Keratinocyte (primary cell): ENCODE measurements at places on chromosomes 3 and 15.

- no peak for DNase-seq
These were observed 7.7 kb downstream of the IGDCC4 start for GRCh38 chr15:65414841-65415621.

GRCh38 chr3:194812176-194812575, 126.5 kb downstream of the FAM43A start:
- no peak for DNase-seq

DNA sequence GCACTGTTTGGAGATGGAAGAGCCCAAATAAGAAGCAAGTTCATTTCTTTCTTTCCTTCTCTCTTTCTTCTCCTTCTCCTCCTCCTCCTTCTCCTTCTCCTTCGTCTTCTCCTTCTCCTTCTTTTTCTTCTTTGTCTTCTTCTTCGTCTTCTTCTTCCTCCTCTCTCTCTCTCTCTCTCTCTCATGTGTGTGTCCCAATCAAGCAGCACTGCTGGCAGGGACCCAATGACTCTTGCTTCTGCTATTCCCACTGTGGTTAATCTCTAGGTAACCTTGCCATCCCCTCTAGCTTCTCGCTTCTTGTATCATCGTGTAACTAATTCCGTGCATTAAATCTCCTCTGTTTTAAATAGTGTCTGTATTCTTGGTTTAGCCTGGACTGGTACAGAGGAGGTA, 26.1 kb upstream of the ZNF280D start:
- peak; percentile 45 for DNase-seq

- no peak for DNase-seq
These were observed 141.7 kb downstream of the ITPR1 start for GRCh38 chr3:4634894-4635293.

DNA sequence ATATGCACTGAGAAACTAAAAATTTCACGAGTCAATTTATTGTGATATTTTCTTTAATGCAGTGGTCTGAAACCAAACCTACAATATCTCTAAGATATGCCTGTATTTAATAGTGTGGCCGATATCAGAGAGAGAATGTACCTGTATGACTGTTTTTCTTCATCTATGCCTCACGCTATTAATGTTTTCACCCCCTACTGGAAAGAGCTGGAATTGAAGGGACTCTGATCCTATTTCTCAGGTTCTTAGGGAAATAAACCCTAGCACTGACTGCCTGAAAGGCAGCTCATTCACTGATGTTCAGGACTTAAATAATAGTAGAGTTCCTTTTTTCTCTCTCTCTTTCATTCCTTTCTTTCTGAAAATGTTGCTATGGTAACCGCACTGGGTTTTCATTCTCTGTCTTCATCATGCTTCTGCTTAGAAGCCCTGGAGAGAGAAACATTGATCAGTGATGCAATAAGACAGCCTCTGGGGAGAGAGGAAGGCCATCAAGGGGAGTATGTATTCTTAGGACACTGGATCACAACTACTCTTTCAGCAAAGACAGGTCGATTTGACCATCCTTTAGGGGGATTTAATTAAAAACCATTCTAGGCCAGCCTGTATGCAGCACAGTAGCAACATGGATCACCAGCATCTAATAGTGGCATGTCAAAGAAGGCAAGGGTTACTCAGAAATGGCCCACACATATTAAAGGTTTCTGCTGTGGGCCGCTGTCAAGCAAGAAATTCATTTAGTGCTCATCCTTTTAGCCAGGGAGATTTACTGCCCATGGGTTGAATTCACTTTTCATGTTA, 1135.7 kb downstream of the IGSF11 start:
- no peak for DNase-seq

GRCh38 chr15:99614749-99615288, 49.0 kb downstream of the MEF2A start:
- DNase-seq: no peak

DNA sequence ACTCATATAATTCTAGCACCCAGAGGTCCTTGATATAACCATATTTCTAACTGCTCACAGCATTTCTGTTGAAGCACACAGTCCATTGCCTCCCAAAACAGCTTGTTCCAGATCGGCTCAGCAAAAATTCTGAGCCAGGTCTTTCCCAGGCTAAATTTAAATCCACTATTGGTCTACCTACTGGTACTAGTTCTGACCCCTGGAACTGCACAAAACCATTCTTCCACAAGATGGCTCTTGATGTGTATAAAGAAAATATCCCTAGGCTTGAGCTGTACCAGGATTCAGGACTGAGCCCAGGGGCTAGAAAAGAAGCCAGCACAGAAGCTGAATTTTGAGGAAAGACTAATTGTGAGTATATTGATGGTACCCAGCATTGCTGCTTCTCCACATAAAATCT, 75.4 kb upstream of the ABHD17C start:
- DNase-seq: no peak

DNA sequence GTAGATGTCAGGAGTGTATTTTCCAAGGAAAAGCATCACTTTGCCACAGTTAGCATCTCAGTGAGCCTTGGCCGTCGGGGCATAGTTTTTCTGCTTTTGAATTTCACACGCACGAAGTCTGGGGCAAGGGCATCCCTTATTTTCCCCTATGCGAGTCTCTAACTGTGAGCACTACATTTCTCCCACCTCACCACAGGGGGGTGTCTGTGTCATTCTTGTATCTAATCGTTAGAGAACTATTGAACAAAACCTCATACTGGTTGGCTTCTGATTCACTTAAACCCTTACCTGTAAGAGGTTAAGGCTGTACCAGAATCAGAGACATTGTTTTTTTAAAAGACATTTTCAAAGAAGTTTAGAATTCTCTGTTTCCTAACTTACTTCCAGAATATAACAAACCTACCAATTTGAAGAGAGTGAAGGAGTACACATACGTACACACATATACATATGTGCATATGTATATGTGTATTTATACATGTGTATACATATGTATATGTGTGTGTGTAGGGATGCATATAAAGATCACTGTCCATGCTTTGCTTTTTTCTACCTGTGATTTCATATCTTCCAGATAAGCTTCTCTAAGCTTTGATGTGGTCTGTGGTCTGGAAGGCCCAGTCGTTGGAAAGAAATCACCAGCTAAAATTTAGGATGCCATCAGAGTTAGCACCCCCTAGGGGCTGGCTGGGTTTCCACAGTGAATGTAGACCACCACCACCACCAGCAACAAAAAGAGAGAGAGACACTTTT, 49.4 kb downstream of the MYZAP start:
- DNase-seq: no peak

DNA sequence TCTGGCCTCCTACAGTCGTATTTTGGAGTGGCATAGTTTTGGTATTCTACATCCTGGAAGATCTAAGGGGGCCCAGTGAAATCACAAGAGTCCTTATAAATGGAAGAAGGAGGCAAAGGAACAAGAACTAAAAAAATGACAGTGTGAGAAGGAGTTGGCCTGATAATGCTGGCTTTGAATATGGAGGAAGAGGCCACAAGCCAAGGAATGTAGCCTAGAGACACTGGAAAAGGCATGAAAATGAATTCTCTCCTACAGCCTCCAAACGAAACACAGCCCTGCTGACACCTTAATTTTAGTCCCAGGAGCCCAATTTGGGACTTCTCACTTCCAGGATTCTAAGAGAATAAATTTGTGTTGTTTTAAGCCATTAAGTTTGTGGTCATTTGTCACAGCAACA, 54.6 kb upstream of the LIPC start:
- no peak for DNase-seq

DNA sequence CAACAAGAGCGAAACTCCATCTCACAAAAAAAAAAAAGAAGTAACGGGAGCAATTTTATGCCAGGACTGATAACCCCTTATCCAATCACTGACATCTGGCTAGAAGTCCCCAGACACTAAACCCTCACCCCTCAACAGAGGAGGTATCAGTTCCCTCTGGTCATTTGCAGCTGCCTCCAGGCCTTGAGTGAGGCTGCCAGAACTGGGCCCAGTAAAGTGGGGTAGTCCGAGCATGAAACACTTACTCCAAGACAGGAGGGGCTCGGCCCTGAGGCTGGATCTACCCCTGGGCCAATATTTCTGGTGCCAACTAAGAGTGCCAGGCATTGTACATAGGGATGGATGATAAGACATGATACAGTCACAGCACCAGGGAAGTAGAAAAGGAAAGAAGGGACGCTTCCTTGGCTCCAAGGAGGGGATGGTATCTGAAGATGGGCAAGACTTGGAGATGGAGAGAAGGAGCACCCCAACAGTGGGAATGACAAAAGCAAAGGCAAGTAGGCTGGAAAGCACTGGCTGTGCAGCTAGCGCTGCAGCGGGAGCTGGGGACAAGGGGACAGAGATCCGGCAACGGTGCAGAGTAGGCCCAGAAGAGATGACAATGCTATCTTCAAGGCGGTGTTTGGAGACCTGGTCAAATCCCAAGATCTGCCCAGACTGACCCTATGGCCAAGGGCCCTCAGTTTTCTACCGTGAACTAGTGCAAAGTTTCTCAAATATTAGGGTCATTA, 2.2 kb downstream of the XXYLT1 start:
- DNase-seq: no peak

GRCh38 chr3:150897592-150897991, 7.6 kb downstream of the MINDY4B start:
- no peak for DNase-seq

- DNase-seq: no peak
These were observed 7.5 kb upstream of the OPA1 start for GRCh38 chr3:193585530-193585929.

- DNase-seq: no peak
These were observed 78.3 kb upstream of the CDIN1 start for GRCh38 chr15:36501063-36501678.

DNA sequence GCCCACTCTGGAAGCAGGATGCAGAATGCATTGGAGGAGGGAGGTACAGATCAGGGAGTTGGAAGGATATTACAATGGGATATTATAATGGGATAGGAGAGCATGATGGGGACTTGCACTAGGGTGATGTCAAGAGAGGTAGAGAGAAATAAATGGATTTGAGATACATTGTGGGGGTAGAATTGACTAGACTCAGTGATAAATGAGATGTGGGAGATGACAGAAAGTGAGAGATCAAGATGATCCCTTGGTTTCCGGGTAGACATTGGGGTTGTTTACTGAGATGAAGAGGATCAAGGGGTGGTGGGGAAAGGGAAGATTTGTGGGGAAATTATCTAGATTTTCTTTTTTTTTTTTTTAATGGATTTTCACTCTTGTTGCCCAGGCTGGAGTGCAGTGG, 42.7 kb downstream of the BFSP2 start:
- no peak for DNase-seq

DNA sequence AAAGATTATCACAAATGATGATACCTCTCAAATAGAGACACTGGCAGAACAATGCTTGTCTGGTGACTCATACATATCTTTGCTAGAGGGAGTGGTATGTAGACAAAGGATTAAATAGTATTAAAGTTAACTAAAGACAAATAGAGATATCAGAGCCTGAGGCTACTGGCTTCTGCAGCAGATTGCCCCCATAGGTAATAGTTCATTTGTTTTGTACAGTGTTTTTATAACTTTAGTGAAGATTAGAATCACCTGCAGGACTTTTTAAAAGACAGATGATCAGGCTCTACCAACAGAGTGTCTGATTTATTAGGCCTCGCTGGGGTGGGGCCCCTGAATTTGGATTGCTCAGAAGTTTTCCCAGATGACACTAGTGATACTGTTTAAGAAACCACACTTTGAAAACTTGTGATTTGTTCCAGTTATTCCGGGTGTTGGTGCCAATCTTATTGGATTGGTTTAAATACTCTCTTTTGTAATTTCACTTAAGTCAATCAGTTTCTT, 96.4 kb downstream of the NAALADL2 start:
- DNase-seq: peak; percentile 56

- DNase-seq: no peak
These were observed 1012.7 kb downstream of the FHIT start for GRCh38 chr3:60238550-60238949.

DNA sequence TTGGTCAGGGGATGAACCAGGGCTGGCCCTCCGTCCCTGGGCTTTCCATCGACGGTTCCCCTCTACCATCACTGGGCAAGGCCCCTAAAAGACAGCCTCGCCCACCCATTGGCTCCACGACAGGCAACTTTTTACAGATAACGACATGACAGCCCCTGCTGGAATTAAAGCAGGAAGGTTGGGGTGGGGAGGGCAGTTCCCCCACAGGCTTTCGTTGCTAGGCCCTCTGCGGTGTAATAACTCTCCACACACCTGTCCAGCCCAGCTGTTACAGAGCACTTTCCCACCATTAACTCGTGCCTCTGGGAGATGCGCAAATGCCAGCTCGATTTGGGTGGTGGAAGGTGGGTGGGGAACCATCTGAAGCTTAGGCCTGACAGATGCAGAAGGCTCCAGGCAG, 264.2 kb upstream of the TLE3 start:
- DNase-seq: no peak

- no peak for DNase-seq
These were observed 586.3 kb upstream of the LMCD1 start for GRCh38 chr3:7915356-7915755.

- DNase-seq: no peak
These were observed 5.5 kb downstream of the SMAD6 start for GRCh38 chr15:66707310-66708082.

DNA sequence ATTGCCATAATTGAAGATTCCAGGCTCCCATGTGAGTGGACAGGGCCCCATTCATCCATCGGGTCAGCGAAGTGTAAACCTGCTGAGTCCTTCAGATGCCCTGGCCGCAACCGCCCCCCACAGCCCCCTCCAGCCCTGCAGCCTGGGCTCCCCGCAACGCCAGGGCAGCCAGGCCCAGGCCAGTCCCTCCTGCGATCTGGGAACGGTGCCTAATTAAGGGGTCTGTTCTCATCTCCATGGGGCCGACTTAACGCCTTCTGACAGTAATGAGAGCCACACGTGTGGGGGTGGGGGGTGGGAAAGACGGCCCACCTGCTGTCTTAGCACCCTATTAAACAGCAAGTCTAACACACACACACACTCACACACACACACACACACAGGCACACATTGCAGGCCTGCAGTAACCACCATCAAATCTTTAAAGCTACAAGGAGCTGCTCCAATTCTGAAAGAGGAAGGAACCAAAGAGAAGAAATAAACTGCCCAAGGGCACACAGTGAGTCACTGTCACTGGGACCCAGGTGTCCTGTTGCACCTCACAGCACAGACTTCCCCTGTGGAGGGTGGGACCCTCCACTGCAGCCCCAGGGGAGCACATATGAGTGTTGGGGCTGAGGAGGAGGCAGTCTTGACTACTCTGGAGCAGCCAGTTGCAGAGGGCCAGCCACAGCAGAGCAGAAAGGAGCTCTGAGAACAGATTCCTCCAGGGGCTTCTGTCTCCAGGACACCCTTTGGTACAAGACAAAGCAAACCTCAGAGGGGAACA, 31.8 kb upstream of the HES1 start:
- no peak for DNase-seq

- no peak for DNase-seq
These were observed 62.0 kb downstream of the P3H2 start for GRCh38 chr3:190058521-190059241.

- DNase-seq: no peak
These were observed 4.5 kb downstream of the GPR156 start for GRCh38 chr3:120280566-120280965.

- no peak for DNase-seq
These were observed 228.9 kb downstream of the FEZF2 start for GRCh38 chr3:62144482-62144881.

DNA sequence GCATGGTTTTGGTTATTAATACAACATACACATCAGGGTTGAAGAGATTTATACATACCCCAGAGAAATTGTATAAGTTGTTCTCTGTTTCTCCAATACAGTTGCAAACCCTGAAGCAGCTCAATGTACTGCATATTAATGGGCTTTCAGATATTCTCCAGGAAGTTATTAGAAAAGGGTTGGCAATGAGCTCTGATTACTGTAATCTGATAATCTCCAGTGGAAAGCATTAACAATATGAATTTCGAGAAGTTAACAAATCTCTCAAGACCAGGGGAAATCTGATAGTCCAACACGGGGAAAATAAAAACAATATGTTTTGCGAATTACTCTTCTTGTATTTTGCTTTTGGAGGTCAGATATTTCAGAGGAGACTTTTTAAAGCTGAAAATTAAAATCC, 950.1 kb downstream of the TBL1XR1 start:
- DNase-seq: no peak
